ENCODE measurements at places on chromosomes 4 and X. TPM values are rescaled to one million over a fixed set of nuclear protein-coding genes. Genes with fewer than 3 reads are reported as not detected.

The CSAG1 gene
- 60.4 TPM for total RNA-seq

The GLOD5 gene
- not detected for total RNA-seq

The PTTG2 gene
- total RNA-seq: not detected

The TLR8 gene
- total RNA-seq: not detected

The MAB21L2 gene
- not detected for total RNA-seq

The FRMPD3 gene
- not detected for total RNA-seq

The NOX1 gene
- not detected for total RNA-seq

The XAGE1A gene
- total RNA-seq: 216 TPM
